ENCODE measurements at places on chromosomes 1 and 21.

DNA sequence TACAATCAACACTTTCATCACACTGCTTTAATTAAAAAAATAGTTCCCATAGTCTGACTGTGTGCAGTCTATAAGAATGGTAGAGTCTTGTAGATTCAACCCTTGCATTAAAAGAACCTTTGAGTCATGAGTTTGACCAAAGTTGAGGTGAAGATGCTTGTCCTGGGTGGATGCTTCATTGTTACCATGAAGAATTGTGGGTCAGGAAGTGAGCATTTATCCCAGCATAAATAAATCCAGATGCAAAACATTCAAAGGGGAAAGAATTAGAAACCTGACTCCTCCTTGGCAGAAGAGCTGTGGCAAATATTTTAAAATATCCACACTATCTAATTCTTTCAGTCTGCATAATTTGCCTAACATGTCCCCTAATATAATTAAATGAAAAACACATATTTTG lies 72.9 kb upstream of the SPAG17 start:
- DNase-seq, result no peak

DNA sequence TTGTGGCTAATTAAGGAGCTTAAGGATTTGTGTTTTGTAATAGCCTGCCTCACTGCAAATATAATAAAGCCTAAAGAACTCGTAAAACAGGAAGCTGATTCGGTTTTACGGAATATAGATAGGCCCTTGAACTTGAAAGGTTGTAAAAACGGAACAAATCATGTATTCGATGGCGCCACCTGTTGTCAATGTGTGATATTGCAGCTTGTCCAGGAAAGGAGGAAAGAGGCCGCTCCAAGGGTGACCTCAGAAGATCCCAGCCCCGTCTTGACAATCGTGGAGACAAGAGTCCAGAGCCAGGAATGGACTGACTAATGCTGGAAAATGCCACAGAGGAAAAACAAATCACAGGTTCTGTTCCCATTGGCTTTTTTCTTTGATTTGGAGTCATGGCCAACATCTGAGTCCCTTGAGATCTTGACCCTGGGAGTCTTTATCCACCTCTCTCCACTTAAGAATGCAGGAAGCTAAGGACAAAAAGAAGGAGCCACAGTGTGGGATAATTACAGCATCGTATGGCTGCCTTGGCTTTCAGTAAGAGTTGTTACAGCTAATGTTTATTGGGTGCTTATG lies 7.0 kb upstream of the IGSF21 start:
- peak; percentile 16 for DNase-seq

DNA sequence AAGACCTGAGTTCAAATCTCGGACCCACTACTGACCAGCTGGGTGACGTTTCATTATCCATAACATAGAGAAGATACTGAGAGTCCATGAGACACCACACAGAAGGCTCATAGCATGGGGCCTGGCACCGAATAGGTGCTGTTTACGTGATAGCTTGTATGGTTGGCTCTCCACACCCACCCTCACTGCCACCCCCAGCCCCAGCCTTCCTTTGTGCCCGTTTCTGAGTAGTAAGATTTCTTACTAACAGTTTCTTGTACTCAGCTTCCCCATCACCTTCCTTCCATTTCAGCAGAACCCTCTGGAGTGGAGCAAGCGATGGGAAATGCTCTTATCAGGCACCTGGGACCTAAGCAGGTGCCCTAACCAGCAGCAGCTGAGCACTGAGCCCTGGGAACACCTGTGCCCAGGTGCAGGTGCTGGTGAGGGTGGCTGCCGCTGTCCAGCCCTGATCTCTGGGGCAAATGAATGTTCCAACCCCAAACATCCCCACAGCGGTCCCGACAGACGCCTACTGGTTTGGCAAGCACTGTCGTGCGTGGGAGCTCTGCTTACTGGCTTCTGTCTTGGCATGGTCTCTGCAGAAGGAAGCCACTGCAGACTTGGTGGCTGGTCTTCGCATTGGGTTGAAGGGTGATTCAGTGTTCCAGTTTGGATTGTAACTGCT lies 225.4 kb downstream of the CAMTA1 start:
- DNase-seq, result no peak

GRCh38 chr21:15063081-15063813 lies 1.6 kb downstream of the NRIP1 start:
- no peak for DNase-seq

DNA sequence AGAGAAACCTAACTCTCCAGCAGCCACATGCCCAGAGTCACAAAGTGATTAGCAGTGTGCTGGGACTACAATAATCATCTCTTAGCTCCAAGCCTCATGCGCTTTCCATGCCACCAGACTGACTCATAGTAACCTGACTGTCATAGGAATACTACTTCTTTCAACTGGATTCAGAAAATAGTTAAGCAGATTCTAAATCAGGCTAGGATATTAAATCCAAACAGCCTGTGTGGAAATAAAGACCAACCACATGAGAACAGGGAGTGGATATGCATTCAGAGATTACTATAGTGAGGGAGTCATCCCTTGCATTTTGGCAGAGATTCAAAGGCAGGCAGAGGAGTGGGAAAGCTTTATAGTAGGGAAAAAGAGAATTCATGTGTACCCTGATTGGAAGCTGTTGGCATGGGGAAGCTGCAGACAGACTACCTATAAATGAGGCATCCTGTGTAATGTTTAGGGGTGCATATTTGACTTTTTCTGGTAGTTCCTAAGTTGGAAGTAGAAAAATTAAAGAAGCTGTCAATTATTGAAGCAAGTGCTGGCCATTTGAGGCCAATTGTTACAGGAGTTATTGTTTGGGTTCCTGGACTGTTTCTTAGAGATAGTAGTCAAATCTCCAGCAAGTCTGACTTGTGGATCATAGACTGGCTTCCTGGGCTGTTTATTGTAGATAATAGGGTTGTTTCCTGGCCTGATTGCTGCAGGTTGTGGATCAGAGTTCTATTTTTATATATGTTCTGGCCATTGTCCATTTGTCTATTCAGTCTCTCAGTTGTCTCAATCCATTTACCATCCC lies 31.7 kb upstream of the DNAH14 start:
- no peak for DNase-seq

DNA sequence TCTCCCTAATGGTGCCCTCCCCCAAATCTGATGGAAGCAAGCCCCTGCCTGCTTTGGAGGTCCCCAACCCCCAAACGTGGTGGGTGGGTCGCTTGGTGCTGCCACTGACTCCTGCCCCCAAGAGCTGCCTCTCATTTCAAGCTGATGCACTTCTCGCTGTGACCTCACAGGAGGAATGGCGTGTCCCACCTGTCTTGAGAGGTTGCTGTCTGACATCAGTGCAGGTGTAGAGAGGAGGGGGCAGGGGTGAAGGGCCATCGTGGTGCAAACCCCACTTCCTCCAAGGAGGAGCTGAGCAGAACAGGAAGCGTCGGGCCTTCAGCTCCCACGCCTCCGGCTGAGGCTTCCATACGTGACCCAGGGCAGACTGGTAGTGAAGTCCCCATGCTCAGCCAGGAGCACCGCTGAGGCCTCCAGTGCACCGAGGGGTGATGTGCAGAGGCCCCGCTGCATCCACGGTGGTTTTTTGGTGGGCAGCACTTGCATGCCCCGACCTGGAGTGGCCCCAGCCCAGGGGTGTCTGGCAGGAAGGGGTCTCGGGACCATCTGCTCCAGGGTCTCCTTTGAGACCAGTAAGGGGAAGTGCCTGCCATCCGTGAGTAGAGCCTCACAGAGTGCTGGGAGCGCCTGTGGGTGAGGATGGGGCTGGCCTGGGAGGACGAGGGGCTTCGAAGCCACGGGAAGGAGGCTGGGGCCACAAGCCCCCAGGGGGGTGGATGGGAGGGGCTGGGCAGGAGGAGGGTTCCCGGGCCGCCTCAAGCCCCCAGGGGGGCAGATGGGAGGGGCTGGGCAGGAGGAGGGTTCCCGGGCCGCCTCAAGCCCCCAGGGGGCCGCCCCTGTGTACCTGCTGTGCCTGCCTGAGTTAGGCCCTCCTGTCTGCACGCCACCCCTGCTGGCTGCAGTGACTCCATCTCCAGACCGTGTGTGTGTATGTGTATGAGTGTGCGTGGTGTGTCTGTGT lies 39.8 kb downstream of the WDR4 start:
- no peak for DNase-seq

DNA sequence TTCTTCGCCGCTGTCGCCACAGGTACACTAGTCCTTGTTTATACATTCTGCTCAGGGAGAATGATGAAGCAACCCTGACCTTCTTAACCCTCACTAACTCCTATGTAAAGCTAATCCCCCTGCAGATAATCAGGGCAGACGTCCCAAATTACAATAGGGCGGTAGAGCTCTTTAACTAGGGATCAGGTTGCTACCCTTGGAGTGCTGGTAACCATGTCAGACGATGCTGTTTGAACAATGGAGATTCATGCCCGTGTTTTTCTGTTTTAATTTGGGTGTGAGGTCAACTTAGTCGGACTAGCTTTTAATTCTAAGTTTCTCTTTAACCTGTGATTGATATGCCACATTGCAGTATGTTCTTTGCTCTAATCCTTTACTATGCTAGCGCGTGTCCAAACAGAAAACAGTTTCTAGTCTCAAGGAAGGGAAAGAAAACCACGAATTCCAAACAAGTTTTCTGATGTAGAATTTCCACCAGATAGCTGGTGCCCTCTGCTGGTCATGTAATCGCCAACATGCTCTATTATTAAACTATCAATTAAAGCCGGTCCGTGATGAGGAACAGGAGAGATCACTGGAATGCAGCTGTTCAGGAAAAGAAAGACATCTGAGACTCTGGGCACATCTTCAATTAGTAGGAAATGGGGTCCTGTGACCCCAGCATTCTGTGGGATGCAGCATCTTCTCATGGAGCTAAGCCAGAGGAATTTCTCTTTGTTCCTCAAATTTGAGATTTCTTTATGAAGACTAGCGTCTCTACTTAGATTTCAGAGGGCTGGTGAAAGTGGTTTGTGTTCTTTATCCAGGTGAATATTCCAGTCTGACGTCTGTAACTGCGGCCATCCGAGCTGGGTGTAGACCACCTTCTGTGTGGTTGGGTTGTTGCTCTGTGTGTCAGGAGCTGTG lies 18.3 kb upstream of the VAMP3 start:
- peak; percentile 51 for DNase-seq

GRCh38 chr1:91643431-91643830 lies 142.8 kb downstream of the CDC7 start:
- no peak for DNase-seq

GRCh38 chr1:77014073-77014788 lies 147.0 kb downstream of the ST6GALNAC5 start:
- DNase-seq, result no peak

- no peak for DNase-seq
These were observed 6.0 kb downstream of the STMN1 start for GRCh38 chr1:25900219-25900618.

GRCh38 chr1:192538407-192539296 lies 36.9 kb upstream of the RGS1 start:
- no peak for DNase-seq

DNA sequence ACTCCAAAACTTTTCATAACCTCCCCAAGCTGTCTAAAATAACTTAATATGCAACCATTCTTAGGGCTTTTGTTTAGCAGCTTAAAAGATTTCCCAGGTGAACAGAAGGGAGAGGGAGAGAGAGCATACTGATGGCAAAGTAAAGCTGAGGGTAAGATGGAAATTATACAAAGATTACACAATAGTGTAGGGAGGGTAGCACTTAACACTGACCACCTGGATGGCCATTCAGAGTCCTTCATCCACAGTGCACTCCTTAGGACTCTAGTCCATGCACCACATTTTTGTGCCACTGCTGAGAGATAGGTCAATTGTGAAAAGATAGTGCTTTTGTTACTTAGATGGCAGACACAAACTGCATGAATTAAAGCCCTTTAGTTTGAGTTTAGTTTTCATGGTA lies 574.6 kb downstream of the LMO4 start:
- DNase-seq, result no peak

DNA sequence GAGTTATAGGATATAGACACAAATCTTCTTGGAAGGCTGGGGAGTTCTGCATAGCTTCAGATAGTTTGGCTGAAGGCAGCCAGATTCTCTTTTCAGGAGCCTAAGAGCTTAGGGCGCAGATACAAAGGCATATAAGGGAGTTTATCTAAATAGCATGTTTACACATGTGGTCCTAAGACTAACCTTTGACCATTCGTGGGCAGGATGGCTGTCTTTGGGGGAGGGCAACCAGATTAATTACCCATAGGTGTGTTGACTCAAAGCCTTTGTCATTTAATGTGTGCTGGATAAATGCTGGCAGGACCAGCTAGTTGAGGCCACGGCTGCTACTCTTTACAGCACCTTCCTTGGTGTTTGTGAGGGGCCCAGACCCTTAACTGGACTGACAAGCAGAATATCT lies 71.8 kb downstream of the IER5 start:
- no peak for DNase-seq

GRCh38 chr1:91600431-91601337 lies 100.0 kb downstream of the CDC7 start:
- no peak for DNase-seq

DNA sequence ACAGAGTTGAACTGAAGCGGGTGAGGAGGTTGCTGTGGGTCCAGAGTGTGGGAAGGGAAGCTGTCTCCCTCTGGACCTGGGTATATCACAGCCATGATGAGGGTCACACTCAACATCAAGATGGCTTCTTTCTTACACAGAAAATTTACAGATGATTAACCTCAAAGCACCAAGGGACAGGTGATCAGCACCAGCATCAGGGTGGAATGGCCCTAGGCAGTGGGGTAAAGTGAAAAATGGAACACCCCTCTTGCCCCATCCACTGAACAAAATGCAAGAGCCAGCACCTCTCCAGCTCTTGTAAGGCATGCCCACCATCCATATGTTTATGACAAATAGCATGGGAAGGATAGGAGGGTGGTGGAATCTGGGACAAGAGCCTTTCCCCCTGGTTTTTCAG lies 40.3 kb downstream of the HSD3B1 start:
- DNase-seq, result no peak

GRCh38 chr1:155128755-155129473 lies 1.2 kb downstream of the EFNA1 start:
- no peak for DNase-seq

- DNase-seq, result no peak
These were observed 42.7 kb downstream of the ATP5PF start for GRCh38 chr21:25691976-25692375.

DNA sequence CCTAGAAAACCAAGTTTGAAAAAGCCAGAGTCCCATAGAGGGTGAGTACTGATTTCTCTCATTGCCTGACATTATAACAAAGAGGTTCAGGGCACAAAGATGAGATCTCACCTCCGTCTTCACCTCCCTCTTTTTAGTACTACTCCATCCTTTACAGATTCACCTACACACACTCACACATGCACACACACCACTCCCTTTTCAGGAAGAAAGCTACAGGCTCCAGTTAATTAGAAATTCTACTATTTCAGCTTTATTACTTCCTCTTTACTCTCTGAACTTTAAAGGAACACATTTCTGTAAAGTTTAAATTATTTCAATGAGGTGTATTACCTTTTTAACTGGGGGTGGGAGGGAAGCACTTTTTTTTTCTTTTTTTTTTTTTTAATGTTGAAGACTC lies 59.6 kb upstream of the PRDX6 start:
- no peak for DNase-seq

- no peak for DNase-seq
These were observed 138.6 kb upstream of the NGF start for GRCh38 chr1:115476616-115477015.
